Activated gamma-delta T cell treated with anti-CD3 and anti-CD28 coated beads, Interleukin-2, amount 50 U/mL, for 16 hours (primary cell): ENCODE measurements at places on chromosomes 5 and 9.

DNA sequence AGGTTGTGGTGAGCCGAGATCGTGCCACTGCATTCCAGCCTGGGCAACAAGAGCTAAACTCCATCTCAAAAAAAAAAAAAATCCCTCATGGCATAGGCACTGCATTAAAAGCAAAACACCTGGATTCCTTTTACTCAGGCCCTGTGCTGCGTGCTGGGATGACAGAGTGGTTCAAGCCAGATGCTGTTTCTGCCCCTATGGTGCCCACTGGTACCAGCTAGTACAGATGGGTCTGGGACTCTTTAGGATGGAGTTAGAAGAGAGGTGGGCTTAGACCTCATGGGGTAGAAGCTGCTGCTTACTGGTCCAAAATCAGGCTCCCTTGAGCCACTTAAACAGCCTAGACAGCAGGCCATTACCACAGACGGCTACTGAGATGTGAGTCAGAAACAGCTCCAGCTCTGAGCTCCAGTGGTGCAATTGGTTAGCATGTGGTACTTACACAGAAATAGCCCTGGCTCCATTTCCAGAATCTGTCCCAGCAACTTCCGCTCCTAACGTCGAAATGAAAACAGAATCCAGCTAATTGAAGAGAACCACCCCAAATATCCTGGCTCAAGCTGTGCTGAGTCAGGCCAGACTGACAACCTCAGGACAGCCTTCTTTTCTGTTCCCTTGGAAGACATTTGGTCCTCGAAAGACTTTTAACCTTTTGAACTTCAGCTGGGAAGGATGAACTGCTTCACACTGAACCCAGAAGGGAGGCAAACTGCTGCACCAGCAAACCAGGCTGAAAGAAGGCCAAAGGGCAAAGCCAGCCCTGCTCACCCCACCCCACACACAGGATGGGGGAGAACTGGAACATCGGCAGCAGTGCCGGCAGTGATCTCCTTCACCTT lies 15.5 kb downstream of the C5orf15 start:
- no peak for DNase-seq

GRCh38 chr9:93826209-93826608 lies 128.9 kb downstream of the BARX1 start:
- no peak for DNase-seq

GRCh38 chr9:130128251-130128650 lies 44.0 kb upstream of the NCS1 start:
- peak; percentile 63 for DNase-seq

- no peak for DNase-seq
Observed at GRCh38 chr9:133813749-133814585, 75.8 kb upstream of the SARDH start.

DNA sequence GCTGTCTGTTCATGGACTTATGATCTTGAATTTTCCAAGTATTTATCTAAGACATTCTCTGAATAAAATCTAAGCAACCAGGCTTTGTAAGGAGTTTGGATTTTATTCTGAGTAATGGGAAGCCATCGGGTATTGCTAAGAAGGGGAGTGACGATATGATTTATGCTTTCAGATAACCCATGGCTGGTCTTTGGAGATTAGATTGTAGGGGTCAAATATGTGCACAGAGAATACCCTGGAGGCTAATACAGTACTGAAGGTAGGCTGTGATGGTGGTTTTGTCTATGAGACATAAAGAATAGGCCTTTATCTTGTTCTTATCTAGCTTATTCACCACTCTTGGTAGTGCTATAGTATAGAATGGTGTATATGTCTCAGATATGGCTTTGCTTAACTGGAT lies 60.0 kb upstream of the C5orf46 start:
- DNase-seq: no peak

- DNase-seq: no peak
Observed at GRCh38 chr9:81801190-81801589, 111.8 kb upstream of the TLE1 start.

- DNase-seq: no peak
Observed at GRCh38 chr5:78320401-78320800, 25.9 kb upstream of the AP3B1 start.

DNA sequence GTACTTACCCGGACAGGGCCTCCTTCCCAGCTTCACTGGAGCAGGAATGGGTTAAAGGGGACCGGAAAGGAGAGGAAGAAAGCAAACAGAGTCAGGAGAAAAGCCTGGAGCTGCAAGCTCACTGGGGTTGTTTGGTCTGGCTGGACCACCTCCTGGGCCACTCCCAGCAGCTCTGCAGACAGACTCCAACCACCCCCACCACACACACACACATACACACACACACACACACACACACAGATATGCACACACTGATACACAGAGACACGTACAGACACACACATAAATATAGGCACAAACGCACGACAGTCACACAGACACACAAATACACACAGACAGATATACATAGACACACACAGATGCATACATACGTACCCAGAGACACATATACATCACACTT lies 34.9 kb upstream of the SYNPO start:
- DNase-seq: no peak

- DNase-seq: no peak
Observed at GRCh38 chr9:20271723-20272122, 350.6 kb downstream of the MLLT3 start.

DNA sequence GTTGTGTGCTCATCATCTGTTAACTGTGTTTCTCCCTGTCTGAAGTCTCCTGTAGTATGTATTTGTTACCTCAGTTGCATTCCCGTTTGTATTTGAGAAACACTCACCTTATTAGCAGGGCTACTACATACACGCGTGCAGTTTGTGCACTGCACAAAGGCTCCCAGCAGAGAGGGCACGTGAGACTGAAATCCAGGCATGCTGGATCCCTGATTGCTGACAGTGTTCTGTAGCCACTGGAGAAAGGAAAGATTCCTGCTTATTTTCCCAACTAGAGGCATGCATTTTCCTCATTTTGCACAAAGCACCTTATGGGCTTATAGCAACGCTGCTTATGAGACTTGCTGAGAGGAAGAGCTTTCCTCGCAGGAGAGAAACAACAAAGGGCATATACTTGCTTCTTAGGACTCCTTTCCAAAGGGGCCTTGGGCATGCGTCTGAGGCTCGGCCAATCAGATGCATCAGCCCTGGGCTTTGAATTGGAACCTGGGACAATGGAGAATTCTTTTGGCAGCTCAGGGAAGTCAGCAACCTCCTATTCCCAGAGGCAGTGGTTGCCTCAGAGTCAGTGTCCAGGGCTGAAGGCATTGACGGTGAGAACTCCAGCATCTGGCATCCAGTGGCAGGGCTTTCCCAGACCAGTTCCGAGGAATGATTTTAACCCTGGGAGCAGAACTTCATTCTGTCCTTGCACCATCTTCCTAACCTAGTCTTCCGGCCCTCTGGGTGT lies 9.9 kb upstream of the MEGF10 start:
- no peak for DNase-seq

DNA sequence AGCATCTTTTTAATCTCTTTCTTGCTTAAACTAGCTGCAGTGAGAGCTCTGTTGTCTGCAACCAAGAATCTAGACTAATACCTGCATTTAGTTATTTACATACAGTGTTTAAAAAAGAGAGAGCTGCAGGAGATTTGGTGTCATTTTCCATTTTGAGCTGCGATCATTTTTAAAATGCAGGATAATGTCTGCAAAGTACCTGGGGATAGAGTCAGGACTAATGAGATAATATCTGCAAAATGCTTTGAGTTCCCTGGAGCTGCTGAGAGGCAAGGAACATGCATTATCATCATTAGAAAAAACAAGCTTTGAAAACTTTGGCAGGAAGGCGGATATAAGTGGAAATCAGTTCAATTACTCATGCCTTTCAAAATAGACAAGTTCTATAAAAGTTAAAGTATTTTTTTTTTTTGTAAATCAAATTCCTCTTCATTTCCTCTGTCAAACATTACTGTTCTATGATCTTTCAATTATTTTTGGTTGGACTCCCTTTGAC lies 21.8 kb upstream of the ANKRD33B start:
- DNase-seq: no peak

- DNase-seq: no peak
Observed at GRCh38 chr5:174667526-174667925, 56.9 kb upstream of the MSX2 start.

- DNase-seq: no peak
Observed at GRCh38 chr9:99955606-99956005, 49.2 kb downstream of the STX17 start.

DNA sequence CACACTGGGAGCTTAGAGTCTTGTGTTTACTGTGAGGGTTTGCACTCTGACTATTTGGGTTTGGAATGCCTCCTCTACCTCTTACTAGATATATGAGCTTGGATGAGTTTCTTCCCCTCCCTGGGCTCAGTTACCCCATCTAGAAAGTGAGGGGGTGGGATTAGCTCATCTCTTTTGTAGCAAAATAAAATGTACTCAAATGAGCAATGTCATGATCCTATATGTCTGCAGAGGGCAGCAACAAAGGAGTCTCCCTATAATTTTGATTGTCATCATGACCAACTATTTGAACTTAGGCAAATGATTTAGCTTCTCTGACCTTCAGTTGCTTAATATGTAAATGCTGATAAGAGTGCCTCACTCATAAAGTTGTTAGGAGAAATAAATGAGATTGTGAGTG lies 109.0 kb downstream of the DPYSL3 start:
- no peak for DNase-seq

GRCh38 chr9:13083963-13084528 lies 195.4 kb downstream of the MPDZ start:
- no peak for DNase-seq

DNA sequence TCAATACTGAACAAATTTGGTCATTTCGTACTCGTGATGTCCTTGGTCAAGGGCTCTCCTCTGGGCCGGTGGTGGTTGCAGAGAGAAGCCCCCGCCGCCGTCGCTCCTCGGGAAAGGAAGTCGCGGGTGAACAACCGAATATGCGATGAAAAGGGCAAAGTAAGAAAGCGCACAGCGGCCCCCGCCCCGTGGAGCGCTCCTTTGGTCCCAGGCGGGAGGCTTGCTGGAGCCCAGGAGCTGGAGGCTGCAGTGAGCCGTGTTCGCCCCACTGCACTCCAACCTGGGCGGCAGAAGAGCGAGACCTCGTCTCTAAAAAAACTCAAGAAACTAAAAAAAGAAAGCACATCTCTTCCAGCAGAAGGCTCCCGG lies 108.4 kb upstream of the LARP1 start:
- DNase-seq: no peak

DNA sequence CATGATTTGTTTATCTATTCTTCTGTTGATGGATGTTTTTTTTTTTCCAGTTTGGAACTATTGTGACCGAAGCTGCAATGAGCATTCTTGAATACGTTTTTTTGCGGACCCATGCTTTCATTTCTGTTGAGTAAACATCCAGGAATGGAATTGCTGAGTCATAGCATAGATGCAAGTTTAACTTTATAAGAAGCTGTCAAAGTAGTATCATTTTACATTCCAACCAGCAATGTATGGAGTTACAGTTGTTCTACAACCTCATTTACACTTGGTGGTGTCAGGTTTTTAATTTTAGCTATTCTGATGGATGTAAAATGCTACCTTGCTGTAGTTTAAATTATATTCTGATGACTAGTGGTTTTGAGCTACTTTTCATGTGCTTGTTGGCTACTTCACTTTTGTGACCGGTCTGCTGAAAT lies 49.0 kb downstream of the NPR3 start:
- DNase-seq: no peak

DNA sequence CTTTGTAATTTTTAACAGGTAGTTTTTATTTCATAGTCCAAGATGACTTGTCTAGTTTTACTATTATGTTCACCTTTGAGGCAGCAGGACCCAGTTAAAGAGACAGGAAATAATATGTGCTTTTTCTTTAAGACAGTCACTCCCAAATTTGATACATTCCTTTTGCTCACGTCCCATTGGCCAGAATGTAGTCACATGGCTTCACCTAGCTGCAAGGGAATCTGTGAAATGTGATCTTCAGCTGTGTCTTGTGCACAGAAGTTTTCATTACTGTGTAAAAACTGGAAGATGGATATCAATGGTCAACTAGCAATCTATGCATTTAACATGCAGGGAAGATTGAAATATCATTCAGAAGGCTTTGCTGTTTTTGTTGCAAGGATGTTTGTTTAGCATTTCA lies 41.1 kb downstream of the XRCC4 start:
- no peak for DNase-seq

GRCh38 chr9:118635416-118635815 lies 733.8 kb downstream of the BRINP1 start:
- DNase-seq: no peak

DNA sequence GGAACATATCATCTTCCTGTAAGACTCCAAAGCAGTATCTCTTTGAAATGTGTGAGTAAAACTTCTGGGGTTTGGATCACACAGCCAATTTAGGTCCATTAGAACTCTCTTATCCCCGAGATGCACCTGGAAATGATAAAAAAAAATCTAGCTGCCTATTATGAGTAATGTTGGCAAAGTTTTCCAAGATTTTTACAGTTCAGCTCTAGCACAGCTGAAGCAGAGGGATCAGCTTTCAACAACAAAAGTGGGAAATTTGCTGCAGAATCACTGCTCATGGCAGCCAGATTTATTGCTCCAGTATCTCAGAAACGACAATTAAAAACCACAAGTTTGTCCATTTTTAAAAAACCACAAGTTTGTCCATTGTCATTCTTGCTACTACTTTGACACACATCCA lies 292.2 kb downstream of the IRX2 start:
- DNase-seq: no peak

GRCh38 chr9:136014147-136014923 lies 53.2 kb upstream of the UBAC1 start:
- DNase-seq: no peak

- no peak for DNase-seq
Observed at GRCh38 chr9:128053560-128053959, 13.6 kb downstream of the NAIF1 start.

DNA sequence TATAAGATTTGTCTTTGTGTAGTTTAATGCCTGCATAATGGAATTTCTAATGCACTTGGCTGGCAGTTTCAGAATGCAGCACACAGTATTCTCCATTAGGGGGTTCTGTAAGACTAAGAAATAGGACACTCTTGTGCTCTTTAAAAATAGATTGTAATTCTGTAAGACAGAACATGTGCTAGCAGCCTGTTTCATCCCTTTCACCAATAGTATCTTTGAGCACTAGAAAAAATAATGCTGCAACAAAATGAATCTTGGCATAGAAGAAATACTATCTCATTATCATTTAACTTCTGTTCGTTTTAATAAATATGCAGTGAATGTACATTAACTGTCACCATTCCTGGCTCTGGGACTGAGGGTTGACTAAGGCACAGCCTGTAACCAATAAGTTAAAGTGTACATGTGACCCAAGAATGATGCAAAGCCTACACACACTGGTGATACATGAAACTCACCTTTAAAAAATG lies 23.8 kb upstream of the ZNF622 start:
- no peak for DNase-seq

DNA sequence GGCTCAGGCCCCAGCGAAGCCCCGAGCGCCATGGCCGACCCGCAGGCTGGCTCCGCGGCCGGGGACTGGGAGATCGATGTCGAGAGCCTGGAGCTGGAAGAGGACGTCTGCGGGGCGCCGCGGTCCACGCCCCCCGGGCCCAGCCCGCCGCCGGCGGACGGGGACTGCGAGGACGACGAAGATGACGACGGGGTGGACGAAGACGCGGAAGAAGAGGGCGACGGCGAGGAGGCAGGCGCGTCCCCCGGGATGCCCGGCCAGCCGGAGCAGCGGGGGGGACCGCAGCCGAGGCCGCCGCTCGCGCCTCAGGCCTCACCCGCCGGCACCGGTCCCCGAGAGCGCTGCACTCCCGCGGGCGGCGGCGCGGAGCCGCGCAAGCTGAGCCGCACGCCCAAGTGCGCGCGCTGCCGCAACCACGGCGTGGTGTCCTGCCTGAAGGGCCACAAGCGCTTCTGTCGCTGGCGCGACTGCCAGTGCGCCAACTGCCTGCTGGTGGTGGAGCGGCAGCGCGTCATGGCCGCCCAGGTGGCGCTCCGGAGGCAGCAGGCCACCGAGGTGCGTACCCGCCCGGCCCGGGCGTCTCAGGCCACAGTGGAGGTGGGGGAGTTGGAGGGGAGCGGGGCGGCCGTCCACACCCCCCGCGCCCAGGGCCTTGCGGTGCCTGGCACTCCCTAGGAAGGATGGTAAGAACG lies 1.6 kb downstream of the DMRT2 start:
- DNase-seq: no peak
